ENCODE measurements at places on chromosomes 2 and 18.
A peak's percentile ranks its signal among the peaks of the same experiment; 100 is the strongest.

- DNase-seq = no peak
Measured at GRCh38 chr2:42949125-42949524, 156.7 kb upstream of the HAAO start.

DNA sequence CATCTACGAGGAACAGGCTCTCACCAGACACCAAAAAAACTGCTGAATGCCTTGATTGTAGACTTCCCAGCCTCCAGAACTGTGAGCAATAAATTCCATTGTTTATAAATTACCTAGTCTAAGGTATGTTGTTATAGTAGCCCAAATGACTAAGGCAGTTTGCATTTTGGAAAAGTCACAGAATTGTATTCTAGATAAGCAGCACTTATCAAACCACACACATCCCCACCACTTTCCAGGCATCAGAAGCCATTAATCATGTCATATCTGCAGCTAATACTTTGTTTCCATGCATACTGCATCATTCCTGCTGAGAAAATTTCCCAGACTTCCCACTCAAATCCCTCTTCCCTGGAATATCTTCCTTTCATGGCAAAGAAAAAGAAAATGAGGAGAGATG is 187.2 kb downstream of the INO80D start:
- no peak for DNase-seq

DNA sequence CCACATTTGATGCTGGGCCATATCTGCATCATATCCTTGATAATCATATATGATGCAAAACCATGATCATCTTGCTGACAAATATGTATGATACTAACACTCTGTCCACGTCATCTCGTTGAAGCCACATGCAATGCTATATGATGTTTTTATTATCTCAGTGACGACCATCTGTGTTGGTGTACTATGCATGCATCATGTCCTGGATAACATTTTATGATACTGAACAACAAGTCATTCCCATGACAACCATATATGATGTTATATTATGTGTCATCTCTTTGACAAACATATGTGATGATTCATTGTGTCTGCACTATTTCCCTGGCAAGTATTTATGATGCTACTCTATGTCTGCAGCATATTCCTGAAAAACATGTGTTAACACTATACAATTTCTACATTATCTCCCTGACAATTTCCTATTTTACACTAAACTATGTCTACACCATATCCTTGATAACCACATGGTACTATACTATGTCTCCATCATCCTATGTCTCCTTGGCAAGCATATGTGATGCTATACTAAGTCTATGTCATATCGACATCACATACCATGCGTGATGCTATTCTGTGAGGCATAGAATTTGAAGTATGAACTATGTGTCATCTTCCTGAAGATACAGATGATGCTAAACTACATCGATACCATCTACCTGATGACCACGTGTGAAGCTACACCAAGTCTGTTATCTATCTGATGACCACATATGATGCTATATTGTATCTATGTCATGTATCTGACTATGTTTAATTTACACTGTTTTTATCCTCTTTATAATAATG is 37.0 kb downstream of the DAW1 start:
- DNase-seq = no peak

GRCh38 chr2:155844461-155844860 is 488.1 kb downstream of the NR4A2 start:
- DNase-seq = no peak

GRCh38 chr2:157322432-157322831 is 3.2 kb downstream of the ERMN start:
- no peak for DNase-seq

- peak; percentile 55 for DNase-seq
Measured at GRCh38 chr2:46188041-46188716, 109.0 kb upstream of the EPAS1 start.

- no peak for DNase-seq
Measured at GRCh38 chr2:151478011-151478410, 68.3 kb downstream of the RIF1 start.

DNA sequence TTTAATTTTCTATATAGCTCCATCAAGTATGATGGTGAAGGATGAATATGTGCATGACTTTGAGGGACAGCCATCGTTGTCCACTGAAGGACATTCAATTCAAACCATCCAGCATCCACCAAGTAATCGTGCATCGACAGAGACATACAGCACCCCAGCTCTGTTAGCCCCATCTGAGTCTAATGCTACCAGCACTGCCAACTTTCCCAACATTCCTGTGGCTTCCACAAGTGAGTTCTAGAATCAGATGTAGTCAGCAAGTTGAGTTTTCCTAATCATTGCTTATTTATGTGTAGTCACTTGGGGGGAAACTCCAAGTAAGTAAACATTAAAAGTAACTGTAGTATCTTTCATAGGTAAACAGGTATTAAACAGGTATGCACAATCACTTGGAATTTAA is 24.8 kb downstream of the SMAD4 start:
- DNase-seq = no peak

DNA sequence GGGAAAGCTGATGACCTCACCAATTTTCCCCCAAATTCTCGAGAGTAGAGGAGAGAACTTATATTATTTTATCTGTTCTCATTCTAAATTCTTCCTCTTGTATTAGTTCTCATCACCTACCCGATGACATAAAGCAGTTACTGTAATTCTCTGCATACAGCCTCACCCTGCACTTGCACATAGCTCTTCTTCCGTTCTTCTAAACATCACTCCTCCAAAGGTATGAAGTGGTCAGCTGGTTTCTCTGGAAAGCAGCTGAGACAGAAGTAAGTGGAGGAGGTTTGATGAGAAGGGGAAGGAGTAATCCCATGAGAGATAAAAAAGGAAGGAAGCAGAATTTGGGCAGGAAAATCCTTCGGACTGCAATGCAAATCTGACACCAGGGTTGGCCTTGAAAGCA is 39.0 kb downstream of the FBXO48 start:
- DNase-seq = no peak

DNA sequence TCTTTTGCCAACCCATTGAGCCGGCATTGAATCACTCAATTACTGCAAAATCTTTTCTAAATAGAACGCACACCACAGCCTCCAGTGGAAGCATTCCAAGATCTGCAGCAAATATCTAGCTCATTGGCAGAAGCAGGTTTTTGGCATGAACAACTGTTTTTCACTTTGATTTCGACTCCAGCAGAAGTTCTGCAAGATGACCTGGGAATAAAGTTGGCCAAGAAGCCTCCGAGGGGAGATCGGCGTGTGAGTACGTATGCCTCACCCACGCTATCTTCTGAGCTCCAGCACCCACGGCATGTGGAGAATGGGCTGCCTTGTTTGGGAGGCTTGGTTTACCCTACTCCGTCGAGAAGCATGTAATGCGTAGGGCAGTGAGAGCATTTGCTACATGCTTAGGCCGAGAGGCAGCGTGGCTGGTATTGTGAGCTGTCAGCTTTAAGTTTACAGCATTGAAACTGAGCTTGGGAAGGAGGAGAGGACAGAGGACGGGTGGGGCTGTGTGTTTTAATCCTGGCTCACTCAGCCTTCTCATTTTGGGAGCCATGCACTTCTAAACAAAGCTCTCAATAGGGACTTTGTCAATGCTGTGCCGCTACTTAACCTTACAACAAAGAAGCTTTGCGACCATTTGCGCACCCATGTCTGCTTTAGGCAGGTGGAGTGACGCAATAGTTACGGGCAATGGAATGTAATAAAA is 10.5 kb downstream of the PCARE start:
- peak; percentile 48 for DNase-seq

DNA sequence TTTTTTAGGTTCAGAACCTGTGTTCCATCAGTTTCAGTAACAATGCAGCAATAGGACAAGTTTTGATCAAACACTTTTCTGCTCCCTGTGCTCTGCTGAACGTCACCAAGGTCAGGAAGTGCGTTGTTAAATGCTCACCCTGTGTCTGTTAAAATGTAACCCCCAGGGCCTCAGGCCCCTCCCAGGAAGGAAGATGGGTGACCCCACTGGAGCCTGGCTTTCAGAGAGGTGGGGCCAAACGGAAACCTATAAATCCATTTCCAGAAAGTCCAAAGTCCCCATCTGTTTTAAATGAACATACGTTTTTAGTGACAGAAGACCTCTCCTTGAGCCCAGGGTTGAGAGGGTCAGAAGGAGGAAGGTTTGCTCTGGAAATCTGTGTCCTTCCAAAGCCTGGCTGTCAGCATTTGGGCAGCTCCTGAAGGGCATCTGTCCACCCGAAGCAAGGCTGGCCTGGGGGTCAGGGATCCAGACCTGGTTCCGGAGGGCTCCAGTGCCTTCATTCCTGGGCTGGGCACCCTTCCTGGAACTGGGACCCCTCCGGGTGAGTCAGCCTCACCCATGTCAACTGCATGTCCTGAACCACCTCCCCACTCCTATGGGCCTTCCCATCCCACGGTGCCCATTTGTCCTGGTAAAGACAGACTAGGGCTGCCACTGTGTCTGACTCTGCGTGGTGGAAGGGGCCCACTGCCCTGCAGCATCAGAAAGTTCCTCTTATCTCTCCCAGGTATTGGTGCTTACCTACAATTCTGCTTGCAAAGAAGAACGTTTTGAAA is 117.4 kb upstream of the COPS8 start:
- DNase-seq = no peak

- DNase-seq = no peak
Measured at GRCh38 chr18:49751427-49752094, 61.8 kb downstream of the ACAA2 start.

DNA sequence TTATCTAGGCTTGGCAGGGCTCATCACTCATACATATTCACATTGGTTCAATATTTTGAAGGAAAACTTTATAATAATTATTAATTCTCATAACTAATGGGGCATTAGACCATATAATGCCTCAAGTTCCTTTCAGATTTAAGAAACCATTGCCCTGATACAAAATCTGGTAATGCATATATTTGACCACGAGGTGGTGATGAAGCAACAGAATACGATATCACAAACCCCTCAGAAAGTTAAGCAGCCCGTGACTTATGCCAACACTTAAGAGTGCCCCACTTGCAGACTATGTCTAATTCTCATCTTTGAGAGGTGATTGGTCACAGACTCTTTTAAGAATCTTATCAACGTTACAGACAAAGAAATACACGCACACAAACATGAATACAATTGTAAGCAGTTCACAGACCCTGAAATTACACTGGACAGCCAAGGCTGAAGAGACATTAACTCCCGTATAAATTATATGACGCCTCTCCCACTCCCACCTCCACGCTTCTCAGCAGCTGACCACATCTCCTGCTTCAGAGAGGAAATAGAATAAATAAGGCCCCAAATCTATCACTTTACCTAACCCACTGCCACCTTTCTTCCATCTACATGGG is 20.7 kb upstream of the DNAH6 start:
- no peak for DNase-seq

- DNase-seq = no peak
Measured at GRCh38 chr2:64952096-64952495, 37.1 kb upstream of the SLC1A4 start.
